CD4-positive, alpha-beta T cell treated with Interleukin-2 at 100 ng/mL for 4 hours (primary cell): ENCODE measurements at places on chromosomes 7 and 10.

- DNase-seq = no peak
Measured at GRCh38 chr7:54145716-54146115, 396.5 kb upstream of the VSTM2A start.

GRCh38 chr10:118430190-118430589 lies 88.1 kb upstream of the FAM204A start:
- DNase-seq = no peak

DNA sequence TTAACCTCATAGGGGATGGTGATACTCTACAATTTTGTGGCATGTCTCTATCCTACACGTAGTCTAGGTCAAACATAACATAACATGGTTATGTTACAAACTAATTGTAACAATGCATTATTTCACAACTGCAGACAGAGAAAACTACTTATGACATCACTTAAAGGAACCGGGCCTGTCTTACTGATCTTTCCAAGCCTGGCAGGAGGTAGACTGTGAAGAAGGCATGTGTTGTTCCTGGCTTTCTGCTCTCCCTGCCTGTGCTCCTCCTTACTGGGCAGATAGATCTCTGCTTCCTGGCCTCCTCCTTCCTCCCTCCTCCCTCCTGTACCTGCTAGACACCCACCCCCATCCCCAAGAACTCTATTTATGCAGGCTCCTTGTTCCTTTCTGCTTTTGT lies 5.4 kb downstream of the CACNB2 start:
- DNase-seq = no peak

DNA sequence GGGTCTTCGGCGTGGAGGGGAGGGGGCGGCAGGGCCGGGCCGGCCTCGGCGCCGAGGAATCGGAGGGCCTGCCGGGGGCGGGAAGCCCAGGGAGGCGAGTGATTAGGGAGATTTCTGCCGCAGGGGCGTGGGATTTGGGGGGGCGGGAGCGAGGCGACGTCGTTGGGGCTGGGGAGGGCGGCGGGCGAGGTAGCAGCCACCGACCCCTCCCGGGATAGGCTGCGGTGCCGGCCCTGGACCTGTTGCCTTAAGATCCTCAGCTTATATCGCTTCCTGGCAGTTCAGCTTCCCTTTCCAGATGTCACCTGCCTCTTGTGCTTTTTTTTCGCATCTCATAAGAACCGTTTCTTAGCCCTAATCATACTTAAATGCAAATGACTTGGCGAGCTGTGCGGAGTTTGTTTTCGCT lies 655 bp downstream of the LMTK2 start:
- no peak for DNase-seq

GRCh38 chr10:122245897-122246296 lies 25.2 kb upstream of the BTBD16 start:
- DNase-seq = no peak

DNA sequence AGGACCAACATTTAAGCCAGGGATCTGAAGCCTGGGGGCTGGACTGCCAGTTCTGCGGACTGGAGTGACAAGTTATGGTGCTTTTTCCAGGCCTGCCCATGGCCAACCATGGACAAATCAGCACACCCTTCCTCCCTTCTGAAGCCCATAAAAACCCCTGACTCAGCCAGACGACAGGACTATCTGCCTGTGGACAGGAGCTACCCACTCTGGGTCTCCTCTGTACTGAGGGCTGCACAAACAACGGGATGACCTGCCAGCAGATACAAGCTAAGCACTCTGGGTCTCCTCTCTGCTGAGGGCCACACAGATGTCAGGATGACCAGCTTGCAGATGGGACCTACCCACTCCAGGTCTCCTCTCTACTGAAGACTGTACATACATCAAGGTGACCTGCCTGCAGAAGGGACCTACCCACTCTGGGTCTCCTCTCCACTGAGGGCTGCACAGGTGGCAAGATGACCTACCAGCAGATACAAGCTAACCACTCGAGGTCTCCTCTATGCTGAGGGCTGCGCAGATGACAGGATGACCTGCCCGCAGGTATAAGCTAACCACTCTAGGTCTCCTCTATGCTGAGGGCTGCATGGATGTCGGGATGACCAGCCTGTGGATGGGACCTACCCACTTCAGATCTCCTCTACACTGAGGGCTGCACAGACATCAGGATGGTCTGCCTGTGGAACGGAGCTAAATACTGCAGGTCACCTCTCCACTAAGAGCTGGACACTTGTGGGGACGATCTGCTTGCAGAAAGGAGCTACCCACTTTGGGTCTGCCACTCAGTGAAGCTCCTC lies 110.1 kb upstream of the GPR22 start:
- DNase-seq = no peak

- no peak for DNase-seq
Measured at GRCh38 chr10:132865851-132866600, 76.3 kb downstream of the CFAP46 start.

- DNase-seq = no peak
Measured at GRCh38 chr10:88157981-88158465, 294.6 kb downstream of the PTEN start.

DNA sequence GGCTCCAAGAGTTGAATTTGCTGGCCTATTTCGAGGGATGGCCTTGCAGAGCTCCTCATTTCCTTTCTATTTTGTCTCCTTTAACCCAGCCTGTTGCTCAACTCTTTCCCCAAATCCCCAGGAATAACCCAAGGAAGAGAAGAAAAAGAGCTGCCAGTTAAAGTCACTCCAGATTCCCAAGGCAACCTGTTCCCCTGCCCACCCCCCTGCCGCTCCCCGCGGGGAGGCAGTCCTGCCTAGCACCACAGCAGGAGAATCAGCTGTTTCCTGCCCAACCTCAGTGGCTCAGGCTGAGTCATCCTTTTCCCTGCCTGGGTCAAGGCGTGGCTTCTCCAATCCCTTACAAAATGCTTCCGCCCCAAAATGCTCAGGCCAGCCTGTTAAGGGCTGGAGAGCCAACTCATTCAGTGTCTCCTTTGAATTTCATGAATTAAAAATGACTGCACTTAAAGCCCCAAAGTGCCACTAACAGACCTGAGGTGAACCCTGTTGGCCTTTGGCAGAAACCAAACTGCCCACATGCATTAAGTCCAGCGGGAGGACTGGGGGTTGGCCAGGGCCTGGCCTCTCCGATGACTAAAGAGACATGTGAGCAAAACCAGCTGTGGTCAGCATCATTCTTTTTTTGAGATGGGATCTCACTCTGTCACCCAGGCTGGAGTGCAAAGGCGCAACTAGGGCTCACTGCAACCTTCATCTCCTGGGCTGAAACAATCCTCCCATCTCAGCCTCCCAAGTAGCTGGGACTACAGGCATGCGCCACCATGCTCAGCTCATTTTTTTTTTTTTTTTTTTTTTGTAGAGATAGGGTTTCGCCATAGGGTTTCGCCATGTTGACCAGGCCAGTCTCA lies 83.2 kb upstream of the KIF5B start:
- DNase-seq = peak; percentile 3

DNA sequence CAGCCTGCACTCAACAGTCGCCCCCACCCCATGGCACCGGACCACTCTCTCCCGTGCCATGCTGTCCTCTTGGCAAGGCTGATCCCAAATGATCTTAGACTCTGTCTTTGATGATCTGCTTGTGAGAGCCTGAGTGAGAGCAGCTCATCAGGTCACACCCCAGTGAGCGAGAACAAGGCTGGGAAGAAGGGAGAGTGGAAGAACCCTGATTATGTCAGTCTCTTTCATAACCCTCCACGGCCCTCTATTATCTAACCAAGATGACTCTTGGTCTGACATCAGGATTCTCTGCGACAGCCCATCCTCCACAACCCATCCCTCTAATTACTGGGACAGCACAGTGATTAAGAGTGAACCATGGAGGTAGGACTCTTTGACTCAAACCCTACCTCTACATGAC lies 53.1 kb upstream of the C7orf33 start:
- DNase-seq = no peak

DNA sequence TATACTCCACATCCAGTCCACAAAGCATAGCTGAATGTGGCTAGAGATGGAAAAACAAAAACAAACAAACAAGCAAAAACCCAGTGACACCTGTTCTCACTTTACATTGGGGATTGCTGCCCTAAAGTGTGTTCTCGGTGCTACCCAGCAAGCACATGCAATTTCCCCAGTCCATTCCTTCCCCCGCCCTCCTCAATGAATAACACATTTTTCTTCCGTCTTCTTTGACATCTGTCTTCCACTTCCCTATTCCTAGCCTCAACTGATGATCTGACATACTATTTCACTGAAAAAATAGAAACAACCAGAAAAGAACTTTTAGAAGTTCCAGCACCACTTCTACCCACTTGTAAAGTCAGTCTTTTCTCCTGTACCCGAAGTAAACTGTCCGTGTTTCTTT lies 147.1 kb downstream of the MALRD1 start:
- no peak for DNase-seq

GRCh38 chr7:29989257-29989995 lies at the start of gene SCRN1:
Gene SCRN1, minus strand, starts transcription at chr7:29989801. Its CDS starts 20,734 bp downstream, at chr7:29969067.
- no peak for DNase-seq

GRCh38 chr10:27382176-27382575 lies 121.9 kb upstream of the RAB18 start:
- DNase-seq = no peak

GRCh38 chr10:83880252-83880791 lies 259.0 kb upstream of the GHITM start:
- DNase-seq = no peak

GRCh38 chr7:157035302-157035701 lies 24.8 kb upstream of the MNX1 start:
- no peak for DNase-seq

- DNase-seq = no peak
Measured at GRCh38 chr7:1226186-1226901, 6.3 kb upstream of the UNCX start.

GRCh38 chr10:32951111-32951510 lies 6.9 kb downstream of the ITGB1 start:
- DNase-seq = no peak

GRCh38 chr10:34102893-34103506 lies 712.1 kb downstream of the PARD3 start:
- DNase-seq = no peak

- DNase-seq = no peak
Measured at GRCh38 chr10:34786464-34786863, 28.6 kb downstream of the PARD3 start.

- no peak for DNase-seq
Measured at GRCh38 chr7:244974-245373, 45.0 kb upstream of the FOXL3 start.

GRCh38 chr7:47778153-47778661 lies 170.1 kb downstream of the PKD1L1 start:
- no peak for DNase-seq

- DNase-seq = no peak
Measured at GRCh38 chr7:2782565-2782964, 61.5 kb downstream of the GNA12 start.

GRCh38 chr10:78619115-78619851 lies 449.5 kb upstream of the ZMIZ1 start:
- DNase-seq = no peak

GRCh38 chr10:119203006-119203405 lies 4.4 kb upstream of the GRK5 start:
- DNase-seq = no peak

GRCh38 chr7:5633161-5634106 lies 148.0 kb downstream of the RNF216 start:
- no peak for DNase-seq

DNA sequence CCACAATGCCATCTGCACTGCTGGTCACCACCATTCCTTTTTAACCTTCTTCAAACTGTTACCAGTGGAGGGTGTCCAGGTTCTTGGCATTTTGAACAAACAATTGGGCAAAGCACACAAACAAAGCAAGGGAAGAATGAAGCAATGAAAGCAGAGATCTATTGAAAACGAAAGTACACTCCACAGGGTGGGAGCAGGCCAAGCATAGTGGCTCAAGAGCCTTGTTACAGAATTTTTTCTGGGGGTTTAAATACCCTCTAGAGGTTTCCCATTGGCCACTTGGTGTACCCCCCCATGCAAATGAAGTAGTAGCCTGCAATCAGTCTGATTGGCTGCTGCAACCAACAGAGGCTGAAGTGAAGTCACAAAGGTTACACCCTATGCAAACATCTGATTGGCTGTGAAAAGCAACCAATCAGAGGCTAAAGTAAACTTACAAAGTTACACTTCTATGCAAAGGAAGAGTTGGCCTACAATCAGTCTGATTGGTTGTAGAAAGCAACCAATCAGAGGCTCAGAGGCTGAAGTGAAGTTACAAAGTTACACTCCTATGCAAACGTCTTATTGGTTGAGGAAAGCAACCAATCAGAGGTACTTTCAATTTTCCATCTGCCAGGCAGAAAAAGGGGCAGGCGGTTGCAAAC lies 103.2 kb upstream of the WAC start:
- DNase-seq = no peak

- DNase-seq = peak; percentile 22
Measured at GRCh38 chr10:22503315-22504088, 158.2 kb downstream of the SPAG6 start.

GRCh38 chr10:26095781-26096180 lies 120.8 kb upstream of the GAD2 start:
- no peak for DNase-seq

- no peak for DNase-seq
Measured at GRCh38 chr10:120574981-120575380, 118.0 kb downstream of the PLPP4 start.

- DNase-seq = no peak
Measured at GRCh38 chr7:44630792-44631457, 24.5 kb downstream of the OGDH start.

- no peak for DNase-seq
Measured at GRCh38 chr7:37433166-37433565, 15.5 kb downstream of the ELMO1 start.

DNA sequence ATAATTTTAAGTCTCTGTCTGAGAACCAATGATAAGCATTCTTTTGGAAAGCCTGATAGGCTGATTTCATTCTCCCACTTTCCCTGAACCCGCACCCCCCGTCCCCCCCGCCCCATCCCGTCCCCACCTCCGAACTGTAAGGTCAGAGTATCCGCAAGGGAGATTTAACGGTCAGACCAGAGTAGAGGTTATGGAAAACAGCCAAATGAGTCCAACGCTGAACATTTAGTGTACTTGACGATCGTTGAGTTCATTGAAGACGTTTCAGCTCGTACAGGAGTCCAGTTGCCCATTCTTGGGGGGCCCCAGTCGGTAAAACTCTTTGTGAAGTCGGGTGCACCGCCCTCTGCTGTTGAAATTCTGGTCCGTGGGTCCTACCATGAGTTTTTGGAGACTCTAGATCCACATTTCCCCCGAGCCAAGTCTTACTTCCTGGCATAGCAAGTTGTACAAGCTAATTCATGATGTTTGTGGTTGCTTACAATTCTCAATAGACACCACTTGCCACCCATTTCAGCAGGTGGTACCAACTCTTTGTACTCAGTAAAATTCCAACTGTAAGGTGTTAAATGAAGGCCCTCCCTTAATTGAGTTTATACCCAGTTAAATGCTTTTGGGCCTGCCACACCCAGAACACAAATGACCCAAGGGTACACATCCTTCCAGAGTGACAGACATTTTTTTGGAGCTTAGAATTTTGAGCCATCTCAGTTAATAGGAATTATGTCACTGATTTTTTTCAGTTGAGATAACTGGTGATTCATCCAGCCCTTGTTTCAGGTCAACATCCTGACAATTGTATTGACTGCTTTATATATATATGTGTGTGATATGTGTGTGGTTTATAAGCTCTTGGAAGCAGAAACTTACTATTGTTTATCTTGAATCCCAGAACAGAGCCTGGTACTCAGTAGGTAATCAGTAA lies 1.2 kb downstream of the MARCHF5 start:
- peak; percentile 44 for DNase-seq
